Activated CD8-positive, alpha-beta T cell treated with anti-CD3 and anti-CD28 coated beads, Interleukin-2, amount 10 ng/mL, durations not matched to agents 7 days and 5 days (primary cell): ENCODE measurements at places on chromosomes 6 and 20. TPM values are rescaled to one million over a fixed set of nuclear protein-coding genes. Genes with fewer than 3 reads are reported as not detected.

Gene ZNF451
- 61.0 TPM for total RNA-seq

Gene SLC17A3
- 0.21 TPM for total RNA-seq

Gene SLC24A3
- not detected for total RNA-seq

Gene TMEM74B
- 0.39 TPM for total RNA-seq

Gene ZC3H12D
- total RNA-seq, result 6.1 TPM

DNA sequence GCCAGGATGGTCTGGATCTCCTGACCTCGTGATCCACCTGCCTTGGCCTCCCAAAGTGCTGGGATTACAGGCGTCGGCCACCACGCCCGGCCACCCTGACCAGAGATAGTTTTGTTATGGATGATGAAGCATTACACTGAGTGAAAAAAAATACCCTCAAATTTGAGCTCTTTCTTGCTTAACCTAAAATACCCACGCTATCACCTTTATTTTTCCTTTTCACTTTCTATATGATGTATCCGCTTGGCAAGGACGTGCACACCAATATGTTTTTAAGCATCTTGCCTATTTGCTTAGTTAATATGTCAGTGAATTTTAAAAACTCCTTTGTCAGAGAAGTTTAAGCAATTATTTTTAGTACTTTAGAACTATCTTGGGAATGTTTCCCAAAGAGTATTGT is 150.4 kb downstream of the INSM1 start:
- no peak overlapping the region for H3K4me3 ChIP-seq
- no peaks in the 10 kb centered on the region for H3K4me1 ChIP-seq
- H3K27ac ChIP-seq, result no peak overlapping the region
- DNase-seq, result no peak
- no peaks in the 10 kb centered on the region for H3K27me3 ChIP-seq

GRCh38 chr20:37518059-37518458 is 3.0 kb upstream of the NNAT start:
- H3K27ac ChIP-seq, result no peak overlapping the region
- DNase-seq, result no peak
- no peak overlapping the region for H3K4me3 ChIP-seq

- no peaks in the 10 kb centered on the region for H3K36me3 ChIP-seq
- H3K27me3 ChIP-seq, result no peaks in the 10 kb centered on the region
- no peak overlapping the region for H3K27ac ChIP-seq
- H3K4me3 ChIP-seq, result no peak overlapping the region
Measured at GRCh38 chr6:142284419-142284818, 17.4 kb upstream of the ADGRG6 start.

DNA sequence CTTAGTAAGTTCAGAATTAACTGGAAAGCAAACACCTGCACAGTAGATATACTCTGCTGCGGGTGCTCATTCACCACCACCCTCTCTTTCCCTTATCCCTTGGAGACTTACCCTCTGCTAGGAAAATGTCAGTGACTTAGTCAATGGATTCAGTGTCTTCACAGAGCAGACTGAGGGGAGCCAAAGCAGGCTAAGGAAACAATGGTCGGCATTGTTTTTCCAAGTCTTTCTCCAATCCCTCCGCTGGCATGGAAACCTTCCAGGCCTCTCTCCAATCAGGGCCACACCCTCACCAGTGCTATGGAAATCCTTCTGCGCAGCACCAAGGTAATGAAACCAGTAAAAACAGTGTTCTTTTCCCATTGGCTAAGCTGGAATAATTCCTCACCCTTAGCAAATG is 531.2 kb downstream of the TFAP2B start:
- DNase-seq, result no peak
- H3K4me3 ChIP-seq, result no peak overlapping the region
- no peaks in the 10 kb centered on the region for H3K4me1 ChIP-seq

- peaks cover 54% of the 10 kb centered on the region for H3K36me3 ChIP-seq
- H3K27me3 ChIP-seq, result no peaks in the 10 kb centered on the region
- no peak overlapping the region for H3K27ac ChIP-seq
- no peak overlapping the region for H3K4me3 ChIP-seq
- H3K4me1 ChIP-seq, result peaks cover 9% of the 10 kb centered on the region
Measured at GRCh38 chr6:20426177-20427082, 24.8 kb downstream of the E2F3 start.

DNA sequence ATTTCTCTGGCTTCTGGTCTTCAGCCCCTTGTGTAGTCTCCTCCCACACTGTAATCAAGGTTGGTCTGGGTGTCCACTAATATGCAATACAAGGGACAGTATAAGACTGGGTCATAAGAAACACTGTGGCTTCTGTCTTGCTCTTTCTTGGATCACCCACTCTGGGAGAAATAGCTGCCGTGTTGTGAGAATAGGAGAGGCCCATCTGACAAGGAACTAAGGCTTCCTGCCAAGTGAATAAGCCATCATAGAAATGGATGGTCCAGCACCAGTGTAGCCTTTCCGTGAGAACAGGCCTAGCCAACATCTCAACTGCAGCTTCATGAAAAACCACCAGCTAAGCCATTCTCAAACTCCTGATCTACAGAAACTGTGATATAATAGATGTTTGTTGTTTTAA is 23.3 kb downstream of the BAG2 start:
- no peak for DNase-seq
- H3K4me3 ChIP-seq, result no peak overlapping the region
- H3K36me3 ChIP-seq, result peaks cover 11% of the 10 kb centered on the region
- no peaks in the 10 kb centered on the region for H3K4me1 ChIP-seq
- H3K27me3 ChIP-seq, result no peaks in the 10 kb centered on the region
- no peak overlapping the region for H3K27ac ChIP-seq
